ENCODE measurements at places on chromosomes 2 and 18.

GRCh38 chr2:104236491-104236890 lies 617.4 kb upstream of the POU3F3 start:
- no peak for DNase-seq

DNA sequence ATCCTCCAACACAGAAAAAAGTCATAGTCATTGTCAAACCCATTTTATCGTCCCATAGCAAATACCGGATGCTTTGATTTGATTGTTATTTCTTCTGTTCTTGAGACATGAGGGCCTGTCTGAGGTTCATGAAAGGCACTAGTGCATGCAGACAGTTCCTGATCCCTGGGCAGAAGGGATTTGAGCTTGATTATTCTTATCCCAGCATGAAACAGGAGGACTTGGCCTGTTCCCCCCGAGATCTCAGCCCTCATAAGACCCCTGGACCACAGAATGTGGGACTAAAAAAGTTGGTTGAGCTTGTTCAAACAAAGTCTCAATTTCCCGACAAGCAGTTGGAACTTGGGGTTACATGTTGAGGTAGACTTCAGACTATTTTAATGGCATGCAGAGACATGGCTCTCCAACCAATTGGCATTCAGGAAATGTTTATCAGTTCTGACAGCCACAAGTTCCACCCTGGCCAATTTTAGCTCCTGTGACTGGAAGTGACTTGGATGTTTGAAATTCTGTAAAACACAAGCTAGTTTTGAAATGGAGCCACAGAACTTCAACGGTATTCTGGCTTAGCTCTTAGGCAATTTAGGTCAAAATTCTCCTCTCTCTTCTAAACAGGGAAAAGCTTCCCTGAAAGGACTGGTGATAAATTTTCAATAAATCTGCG lies 366.9 kb upstream of the SLC14A2 start:
- DNase-seq, result no peak

- DNase-seq, result no peak
Observed at GRCh38 chr18:54197747-54198411, 26.6 kb downstream of the MBD2 start.

- no peak for DNase-seq
Observed at GRCh38 chr2:174121612-174122011, 126.7 kb downstream of the OLA1 start.

DNA sequence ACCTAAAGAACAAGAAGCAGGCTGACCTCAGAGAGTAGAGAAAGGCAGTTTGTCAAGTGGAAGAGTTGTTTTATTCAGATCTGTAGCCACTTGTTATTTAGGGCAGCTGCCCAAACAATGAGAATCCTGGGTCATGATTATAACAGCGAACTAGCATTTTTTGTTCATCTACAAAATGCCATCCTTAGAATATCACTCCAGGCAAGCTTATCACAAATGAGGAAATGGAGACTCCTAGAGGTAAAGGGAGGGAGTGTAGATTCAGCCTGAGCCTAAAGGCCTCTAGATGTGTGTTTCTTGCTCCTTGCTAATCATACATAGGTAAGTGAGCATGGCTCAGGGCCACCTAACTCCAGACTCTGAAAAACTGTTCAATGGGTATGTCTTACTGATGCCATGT lies 126.1 kb downstream of the HNMT start:
- no peak for DNase-seq
